D721Med (cell line): ENCODE measurements at places on chromosomes 16 and 17.

- no peak for DNase-seq
Observed at GRCh38 chr16:4972938-4973587, 14.9 kb downstream of the SEC14L5 start.

DNA sequence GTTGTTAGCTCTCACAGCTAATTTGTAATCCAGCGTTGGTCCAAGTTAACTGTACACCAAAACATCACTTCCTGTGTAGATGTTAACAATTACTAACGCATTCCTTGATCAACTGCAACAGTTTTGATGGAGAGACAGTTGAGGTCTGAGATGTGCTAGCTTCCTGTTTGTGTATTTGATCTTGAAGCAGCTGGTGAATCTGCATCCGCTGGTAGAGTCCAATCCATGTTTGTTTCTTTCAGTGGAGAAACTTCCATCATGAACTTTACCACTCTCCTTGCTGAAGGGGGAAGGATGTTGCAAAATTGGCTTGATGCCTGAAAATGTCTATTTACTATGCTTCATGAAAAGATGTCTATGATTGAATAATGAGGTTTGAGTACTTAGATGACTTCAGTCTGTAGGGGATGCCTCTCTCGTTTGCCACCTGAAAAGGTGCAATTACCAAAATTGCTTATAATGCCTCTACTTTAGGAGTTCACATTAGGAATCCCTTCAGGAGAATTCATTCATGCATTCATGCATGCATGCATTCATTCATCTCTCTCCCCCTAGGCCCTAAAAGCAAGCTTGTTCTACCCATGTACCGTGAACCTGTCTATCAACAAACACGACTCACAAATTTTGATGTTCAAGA is 39.6 kb upstream of the ZKSCAN2 start:
- DNase-seq = no peak

DNA sequence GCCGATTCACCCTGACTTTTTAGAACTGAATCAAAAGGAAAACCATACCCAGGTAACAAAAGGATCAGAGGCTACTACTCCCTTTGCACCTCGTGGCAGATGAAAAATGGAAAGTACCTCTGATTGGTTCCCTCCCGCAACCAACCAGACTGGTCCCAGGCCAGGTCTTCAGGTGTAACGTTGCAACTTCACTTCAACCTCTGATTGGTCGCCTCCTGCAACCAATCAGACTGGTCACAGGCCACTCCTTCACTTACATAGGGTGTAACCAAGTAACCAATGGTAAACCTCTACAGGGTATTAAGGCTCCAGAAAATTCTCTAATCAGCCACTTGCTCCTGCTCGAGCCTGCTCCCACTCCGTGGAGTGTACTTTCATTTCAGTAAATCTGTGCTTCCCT is 89.4 kb downstream of the ADCY9 start:
- no peak for DNase-seq

- DNase-seq = no peak
Observed at GRCh38 chr17:17314501-17315071, 11.4 kb downstream of the NT5M start.

DNA sequence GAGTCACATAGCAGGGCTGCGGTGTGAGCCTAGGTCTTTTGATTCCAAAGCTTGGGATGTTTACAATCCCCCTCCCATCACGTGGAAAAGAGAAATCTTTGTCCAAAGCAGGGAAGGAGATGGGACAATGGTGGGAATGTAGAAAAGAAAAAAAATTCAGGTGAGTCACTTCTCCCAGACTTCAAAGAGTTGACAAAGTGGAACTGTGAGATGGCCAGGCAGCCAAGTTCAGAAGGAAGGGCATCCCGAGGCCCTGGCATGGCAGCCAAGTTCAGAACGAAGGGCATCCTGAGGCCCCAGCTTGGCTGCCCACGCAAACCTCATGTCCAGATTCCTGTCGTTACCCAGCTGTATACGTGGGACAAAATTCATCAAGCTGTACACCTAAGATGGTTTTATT is 47.5 kb downstream of the FOXL1 start:
- DNase-seq = no peak

DNA sequence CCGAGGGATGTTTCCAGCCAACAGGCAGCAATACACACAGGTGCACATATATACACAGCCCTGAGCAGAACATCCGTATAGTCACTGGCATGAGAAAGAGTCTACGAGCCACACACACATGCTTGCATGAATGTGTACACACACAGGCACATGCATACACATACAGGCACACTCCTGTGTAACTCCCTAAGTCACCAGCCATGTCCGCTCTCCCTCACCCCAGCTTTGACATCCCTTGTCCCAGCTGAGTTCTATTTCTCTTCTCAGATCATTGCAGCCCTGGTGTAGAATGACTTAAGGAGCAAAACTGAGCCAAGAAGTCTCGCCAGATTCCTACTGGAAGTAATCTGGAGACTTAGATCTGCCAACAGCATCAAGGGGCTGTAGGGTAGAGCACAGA is 13.1 kb downstream of the CDRT4 start:
- no peak for DNase-seq

- DNase-seq = no peak
Observed at GRCh38 chr17:64174686-64175456, 44.9 kb upstream of the ERN1 start.

- DNase-seq = no peak
Observed at GRCh38 chr17:73338050-73338521, 26.3 kb upstream of the CDC42EP4 start.

GRCh38 chr17:13480877-13481276 is 120.9 kb downstream of the HS3ST3A1 start:
- DNase-seq = no peak
